ENCODE measurements at places on chromosomes 16 and 17. TPM values are rescaled to one million over a fixed set of nuclear protein-coding genes. Genes with fewer than 3 reads are reported as not detected.

Gene PPP4C
- total RNA-seq: 200 TPM

Gene CCDC137
- total RNA-seq: 5.3 TPM

Gene ALOXE3
- not detected for total RNA-seq

Gene CNGB1
- not detected for total RNA-seq

Gene RASD1
- 1.8 TPM for total RNA-seq

Gene CLEC18C
- total RNA-seq: 0.23 TPM

Gene RTN4RL1
- 0.05 TPM for total RNA-seq

Gene GJD3
- not detected for total RNA-seq

Gene MEIOB
- total RNA-seq: not detected

Gene HBM
- not detected for total RNA-seq

Gene HOXB7
- 3.3 TPM for total RNA-seq

Gene TCAP
- 0.30 TPM for total RNA-seq

Gene TBC1D3E
- not detected for total RNA-seq

Gene CBLN1
- total RNA-seq: not detected

Gene SPN
- total RNA-seq: not detected

Gene KRT33B
- 0.30 TPM for total RNA-seq

Gene ASPSCR1
- 28.8 TPM for total RNA-seq

Gene PITPNM3
- 0.78 TPM for total RNA-seq

Gene SEPTIN1
- total RNA-seq: 0.59 TPM

Gene PDPR
- 15.9 TPM for total RNA-seq

Gene SMIM5
- not detected for total RNA-seq

Gene KRTAP17-1
- not detected for total RNA-seq

Gene PRSS22
- not detected for total RNA-seq

Gene SMIM36
- not detected for total RNA-seq

Gene CCL4L2
- not detected for total RNA-seq

Gene TUBB3
- total RNA-seq: 492 TPM

Gene SULT1A2
- total RNA-seq: not detected

Gene CCL17
- total RNA-seq: not detected

Gene RNF222
- not detected for total RNA-seq

Gene C17orf100
- 0.59 TPM for total RNA-seq

Gene SMARCD2
- 65.2 TPM for total RNA-seq

Gene GALNS
- total RNA-seq: 41.8 TPM

Gene CSH2
- total RNA-seq: not detected

Gene FOXJ1
- total RNA-seq: not detected

Gene RHBDF1
- total RNA-seq: 49.9 TPM

Gene HOXB3
- 5.6 TPM for total RNA-seq

Gene HCRT
- not detected for total RNA-seq

Gene C1QL1
- not detected for total RNA-seq

Gene SAP30BP
- 72.0 TPM for total RNA-seq

Gene SYNGR2
- 32.0 TPM for total RNA-seq

Gene ST6GALNAC1
- total RNA-seq: not detected

Gene DDX28
- total RNA-seq: 7.3 TPM

Gene KRT40
- not detected for total RNA-seq

Gene CCL1
- not detected for total RNA-seq

Gene LPO
- not detected for total RNA-seq

Gene SLC2A4
- total RNA-seq: not detected

Gene KRT24
- total RNA-seq: not detected

Gene BAHCC1
- total RNA-seq: 9.0 TPM

Gene NPIPA8
- total RNA-seq: not detected

Gene CTF1
- 2.7 TPM for total RNA-seq

Gene NKD1
- under 0.01 TPM for total RNA-seq

Gene KRTAP16-1
- total RNA-seq: not detected

Gene CD300C
- not detected for total RNA-seq

Gene EXOC3L1
- total RNA-seq: not detected
